ENCODE measurements at places on chromosomes 4 and X.
A peak's percentile ranks its signal among the peaks of the same experiment; 100 is the strongest.

GRCh38 chr4:96524311-96524875 is 684.5 kb downstream of the PDHA2 start:
- no peak for DNase-seq

- no peak for DNase-seq
These were observed 265.0 kb upstream of the NWD2 start for GRCh38 chr4:36979533-36979932.

- no peak for DNase-seq
These were observed 75.1 kb downstream of the ADGRL3 start for GRCh38 chr4:61275241-61275640.

GRCh38 chr4:149980941-149981340 is 97.3 kb upstream of the DCLK2 start:
- DNase-seq: peak; percentile 6

- DNase-seq: no peak
These were observed 102.8 kb downstream of the RTL5 start for GRCh38 chrX:72028701-72029470.

DNA sequence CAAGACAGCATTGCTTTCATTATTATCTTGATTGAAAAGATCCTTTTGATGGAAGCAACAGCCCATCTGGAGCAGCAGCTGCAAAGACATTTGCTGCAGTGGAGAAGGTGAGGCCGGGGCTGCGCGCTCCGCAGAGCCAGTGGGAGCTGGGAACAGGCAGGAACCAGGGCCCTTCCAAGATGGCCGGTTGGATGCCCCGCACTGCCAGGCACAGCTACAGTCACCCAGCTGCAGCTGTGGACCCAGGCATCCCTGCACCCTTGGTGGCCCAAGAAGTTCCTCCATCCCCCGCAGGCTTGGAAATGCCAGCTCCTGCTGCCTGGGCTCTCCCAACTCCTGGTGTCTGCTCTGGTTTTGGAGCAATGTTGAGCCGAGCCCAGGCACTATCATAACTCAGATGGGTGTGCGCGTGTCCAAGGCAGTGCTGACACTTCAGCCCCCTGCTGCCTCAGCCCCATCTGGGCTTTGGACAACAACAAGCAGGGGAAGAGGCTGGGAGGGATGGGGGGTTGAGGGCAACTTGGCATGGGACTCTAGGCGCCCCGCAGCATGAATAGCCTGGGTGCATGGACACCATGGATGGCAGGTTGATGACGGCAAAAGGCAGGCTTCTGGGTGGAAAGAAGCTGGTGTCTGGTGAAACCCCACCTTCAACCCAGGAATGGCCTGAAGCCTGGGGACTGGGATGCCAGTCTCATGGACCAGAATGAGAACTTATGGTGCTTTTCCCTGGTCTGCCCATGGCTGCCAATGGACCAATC is 371.8 kb downstream of the FSTL5 start:
- no peak for DNase-seq
